ENCODE measurements at places on chromosomes 2 and 18. TPM values are rescaled to one million over a fixed set of nuclear protein-coding genes. Genes with fewer than 3 reads are reported as not detected.

DNA sequence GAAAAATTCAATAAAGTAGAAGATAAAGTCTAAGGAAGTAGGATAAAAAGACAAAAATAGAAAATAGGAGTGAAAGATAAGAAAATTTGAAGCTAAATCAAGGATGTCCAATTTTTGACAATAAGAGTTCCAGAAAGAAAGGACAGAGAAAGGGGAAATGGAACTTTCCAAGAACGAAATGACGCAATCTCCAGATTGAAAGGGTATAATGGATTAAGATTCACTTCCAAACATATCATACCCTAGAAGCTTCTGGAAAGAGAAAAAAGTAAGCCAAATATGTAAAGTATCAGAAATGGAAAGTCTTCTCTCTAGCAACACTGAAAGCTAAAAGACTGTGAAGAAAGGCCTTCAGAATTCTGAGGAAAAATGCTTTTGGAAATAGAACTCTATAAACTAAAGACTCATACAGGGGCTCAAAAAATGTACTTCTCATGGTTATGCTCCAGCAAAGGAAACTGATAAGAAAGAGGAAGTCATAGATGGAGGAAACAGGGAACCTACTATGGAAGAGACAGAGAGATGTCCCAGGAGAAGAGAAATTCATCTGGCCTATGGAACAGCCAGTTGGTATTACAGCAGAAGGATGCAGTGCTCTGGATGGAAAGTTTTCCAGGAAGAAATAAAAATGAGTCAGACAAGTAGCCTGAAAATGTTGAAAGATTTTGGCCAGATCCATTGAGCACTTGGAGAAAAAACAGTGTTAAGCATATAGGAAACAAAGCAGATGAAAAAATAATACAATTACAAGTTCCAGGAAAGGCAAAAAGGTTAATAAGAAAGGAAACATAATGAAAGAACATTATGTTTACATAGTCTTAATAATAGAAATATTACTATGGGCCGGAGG is 20.1 kb downstream of the CASP8 start:
- no peak overlapping the region for H3K4me3 ChIP-seq
- H3K4me1 ChIP-seq, result no peaks in the 10 kb centered on the region
- DNase-seq, result no peak

DNA sequence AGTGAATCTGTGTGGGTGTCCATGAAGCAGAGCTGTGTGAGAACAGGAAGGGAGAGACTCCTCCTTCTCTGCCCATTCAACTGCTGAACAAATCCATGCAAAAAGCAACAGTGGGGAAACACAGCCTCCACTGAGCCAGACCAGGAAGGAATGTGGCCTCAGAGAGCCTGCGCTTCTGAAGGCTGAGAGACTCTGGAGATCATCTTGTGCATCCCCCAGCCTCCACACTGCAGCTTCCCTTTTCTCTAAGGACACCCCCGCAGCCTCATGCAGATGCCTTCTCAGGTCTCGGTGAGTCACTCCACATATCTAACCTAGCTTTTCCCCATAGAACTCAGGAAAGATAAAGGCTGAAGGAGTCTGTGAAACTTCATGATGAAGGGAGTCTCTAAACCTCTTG is 402.9 kb downstream of the TNS1 start:
- peaks cover 5% of the 10 kb centered on the region for H3K4me1 ChIP-seq
- no peak for DNase-seq
- H3K4me3 ChIP-seq, result no peak overlapping the region
- H3K36me3 ChIP-seq, result no peaks in the 10 kb centered on the region
- H3K27me3 ChIP-seq, result peaks cover 17% of the 10 kb centered on the region
- H3K27ac ChIP-seq, result no peak overlapping the region

DNA sequence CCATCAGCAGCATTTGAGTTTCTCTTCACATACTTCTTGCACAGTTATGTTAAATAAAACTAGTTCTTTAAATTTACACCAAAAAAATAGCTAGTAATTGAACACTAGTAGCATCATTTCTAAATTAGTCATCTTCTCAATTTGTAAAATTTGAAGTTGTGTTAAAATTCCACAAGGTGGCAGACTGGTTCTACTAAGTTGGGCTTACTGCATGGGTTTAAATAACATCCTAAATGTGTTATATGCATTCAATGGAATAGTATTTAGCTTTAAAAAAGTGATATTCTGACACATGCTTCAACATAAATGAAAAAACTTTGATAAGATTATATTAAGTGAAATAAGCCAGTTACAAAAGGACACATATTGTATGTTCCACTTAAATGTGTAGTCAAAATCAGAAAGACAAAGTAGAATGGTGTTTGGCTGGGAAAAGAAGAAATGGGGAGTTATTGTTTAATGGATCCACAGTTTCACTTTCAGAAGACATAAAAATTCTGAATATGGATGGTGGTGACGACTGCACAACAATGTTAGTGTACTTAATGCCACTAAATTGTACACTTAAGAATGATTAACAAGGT is 28.7 kb upstream of the RPRD1A start:
- peak; percentile 65 for DNase-seq
- no peak overlapping the region for H3K27ac ChIP-seq
- H3K27me3 ChIP-seq, result no peaks in the 10 kb centered on the region
- no peaks in the 10 kb centered on the region for H3K36me3 ChIP-seq
- no peaks in the 10 kb centered on the region for H3K4me1 ChIP-seq
- H3K4me3 ChIP-seq, result no peak overlapping the region

DNA sequence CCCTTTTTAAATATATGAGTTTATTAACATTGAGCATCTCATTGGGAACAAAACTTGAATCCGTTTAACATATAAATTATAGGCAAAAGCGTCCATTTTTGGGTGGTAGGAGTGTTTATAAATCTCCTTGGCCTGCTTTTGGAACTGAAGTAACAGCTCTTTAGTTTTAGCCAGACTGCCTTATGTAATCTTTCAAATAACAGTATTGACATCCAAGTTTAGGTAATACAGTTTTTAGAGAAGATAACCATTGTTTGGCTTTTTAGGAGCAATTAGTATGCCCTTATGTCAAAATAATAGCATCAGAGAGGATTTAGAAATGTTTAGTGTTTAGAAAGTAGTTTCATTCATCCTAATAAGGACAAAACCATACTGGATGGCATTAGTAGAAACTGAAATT is 361.9 kb downstream of the ARHGAP15 start:
- no peaks in the 10 kb centered on the region for H3K27me3 ChIP-seq
- no peak overlapping the region for H3K27ac ChIP-seq
- no peaks in the 10 kb centered on the region for H3K36me3 ChIP-seq
- no peak for DNase-seq
- no peak overlapping the region for H3K4me3 ChIP-seq

DNA sequence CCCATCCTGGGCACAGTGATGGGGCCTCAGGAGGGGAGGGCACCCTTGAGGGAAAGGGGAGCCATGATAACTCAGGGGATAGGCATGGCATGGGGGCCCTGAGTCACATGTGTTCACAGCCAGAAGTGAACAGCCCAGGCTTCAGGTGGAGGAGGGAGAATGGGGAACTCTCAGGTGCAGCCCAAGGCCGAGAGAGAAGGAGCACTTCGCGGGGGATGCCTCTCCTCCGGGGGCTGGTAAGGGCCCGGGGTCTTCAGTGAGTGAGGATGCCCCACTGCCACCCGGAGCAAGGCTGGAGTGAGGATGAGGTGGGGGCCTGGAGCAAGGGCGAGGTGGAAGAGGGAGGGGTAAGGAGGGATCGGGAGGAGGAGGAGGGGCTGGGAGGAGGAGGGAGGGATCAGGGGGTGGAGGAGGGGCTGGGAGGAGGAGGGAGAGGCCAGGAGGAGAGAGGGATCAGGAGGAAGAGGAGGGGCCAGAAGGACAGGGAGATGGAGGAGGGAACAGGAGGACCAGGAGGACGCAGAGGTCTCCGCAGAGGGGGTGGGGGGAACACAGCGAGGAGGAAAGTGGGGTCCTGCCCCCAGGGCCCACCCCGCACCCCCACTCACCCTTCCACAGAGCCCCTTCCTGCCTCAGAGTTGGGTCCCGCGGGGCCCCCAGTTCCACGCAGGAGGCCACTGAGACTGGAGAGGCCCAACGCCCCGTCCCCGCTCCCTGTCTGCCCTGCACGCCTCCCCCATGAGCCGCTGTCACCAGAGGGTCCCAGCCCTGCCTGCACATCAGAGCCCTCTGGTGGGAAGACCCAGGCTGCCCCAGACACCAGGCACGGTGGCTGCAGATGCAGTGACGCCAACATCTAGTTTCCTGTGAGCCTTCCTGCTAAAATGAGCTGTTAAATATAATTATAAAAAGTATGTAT is 42.8 kb downstream of the RAMP1 start:
- H3K4me1 ChIP-seq, result peaks cover 6% of the 10 kb centered on the region
- H3K36me3 ChIP-seq, result no peaks in the 10 kb centered on the region
- H3K27ac ChIP-seq, result no peak overlapping the region
- H3K27me3 ChIP-seq, result no peaks in the 10 kb centered on the region

The RAB6D gene
- total RNA-seq, result not detected

DNA sequence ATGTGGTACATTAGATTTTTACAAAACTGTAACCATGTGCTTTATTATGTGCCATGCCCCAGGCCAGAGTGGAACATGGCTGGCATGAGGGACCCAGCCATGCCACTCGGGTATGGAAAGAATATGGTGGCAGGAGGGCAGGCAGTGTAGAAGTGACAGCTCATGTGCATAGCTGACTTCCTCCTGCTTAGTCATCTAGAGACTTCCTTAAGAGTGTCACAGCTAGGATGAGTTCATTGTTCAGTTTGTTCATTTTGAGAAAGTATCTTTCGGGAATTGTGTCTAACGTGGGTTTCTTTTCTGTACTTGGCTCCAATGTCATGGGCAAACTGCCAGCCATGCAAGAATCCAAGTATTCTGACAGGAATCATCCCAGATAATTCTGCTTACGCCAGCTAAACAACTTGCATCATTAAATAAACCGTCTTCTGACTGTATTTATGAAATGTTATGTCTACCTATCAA is 94.3 kb upstream of the ITGB6 start:
- H3K27me3 ChIP-seq, result no peaks in the 10 kb centered on the region
- H3K36me3 ChIP-seq, result peaks cover 5% of the 10 kb centered on the region
- no peak overlapping the region for H3K27ac ChIP-seq
- H3K4me3 ChIP-seq, result no peak overlapping the region
- DNase-seq, result no peak

DNA sequence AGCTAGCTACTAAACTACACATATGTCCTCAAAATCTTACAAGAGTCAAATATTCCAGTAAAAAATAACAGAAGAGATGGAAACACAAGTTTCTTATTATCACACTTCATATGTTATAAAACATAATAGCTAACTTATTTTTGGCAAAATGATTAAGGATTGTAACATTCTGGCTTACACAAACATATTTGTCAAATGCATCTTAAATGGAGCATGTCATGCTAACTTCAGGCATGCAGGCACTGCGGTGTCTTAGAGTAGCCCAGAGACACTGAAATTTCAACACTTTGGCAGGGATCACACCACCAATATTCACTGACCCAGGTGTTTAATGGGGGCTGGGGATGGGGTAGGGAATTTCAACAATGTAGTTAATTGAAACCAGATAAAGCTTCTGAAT is 51.6 kb downstream of the LDAH start:
- no peaks in the 10 kb centered on the region for H3K27me3 ChIP-seq
- no peak for DNase-seq
- H3K36me3 ChIP-seq, result no peaks in the 10 kb centered on the region
- H3K27ac ChIP-seq, result no peak overlapping the region

The FN1 gene
- total RNA-seq, result 2,058 TPM

The KCNF1 gene
- 0.32 TPM for total RNA-seq

DNA sequence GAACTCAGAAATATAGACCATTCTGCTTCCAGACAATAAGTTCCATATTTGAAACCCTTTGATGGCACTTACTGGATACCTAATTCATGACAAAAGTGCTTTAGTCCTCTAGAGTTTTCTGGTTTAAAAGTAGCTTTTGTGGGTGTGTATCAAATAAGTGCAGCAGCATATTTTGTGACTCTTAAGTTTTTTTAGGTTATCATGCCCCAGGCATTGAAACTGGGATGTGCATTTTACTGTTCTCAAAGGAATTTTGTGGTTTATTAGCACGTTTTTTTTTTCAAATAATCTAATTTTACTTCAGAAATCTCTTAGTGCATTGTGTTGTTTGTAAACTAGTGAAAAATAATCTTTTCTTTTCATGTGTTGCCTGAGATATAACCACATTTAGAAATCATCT is 1.5 kb downstream of the XRCC5 start:
- no peaks in the 10 kb centered on the region for H3K27me3 ChIP-seq
- peak overlapping the region; percentile 87 for H3K27ac ChIP-seq
- H3K36me3 ChIP-seq, result peaks cover 43% of the 10 kb centered on the region
- H3K4me1 ChIP-seq, result peaks cover 35% of the 10 kb centered on the region

DNA sequence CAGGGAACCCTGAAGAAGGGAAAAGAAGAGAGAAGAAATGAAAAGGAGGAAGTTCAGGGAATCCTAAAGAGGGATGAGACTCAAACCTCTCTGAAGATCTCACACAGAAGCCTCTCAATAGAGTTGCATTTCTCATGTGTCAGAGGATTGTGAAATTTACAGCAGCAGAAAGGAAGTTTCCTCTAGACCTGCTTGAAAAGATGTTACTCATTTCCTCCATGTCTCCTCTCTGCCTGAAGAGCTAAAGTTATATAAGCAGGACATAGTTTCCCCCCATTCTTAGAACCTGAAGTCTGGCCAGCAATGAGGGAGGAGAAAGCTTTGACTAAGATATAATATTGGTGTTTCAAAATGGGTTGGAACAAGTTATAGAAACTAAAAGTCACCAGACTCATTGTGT is 1155.6 kb downstream of the LRP1B start:
- H3K36me3 ChIP-seq, result no peaks in the 10 kb centered on the region
- no peaks in the 10 kb centered on the region for H3K4me1 ChIP-seq
- H3K27ac ChIP-seq, result no peak overlapping the region

The SERPINB2 gene
- total RNA-seq, result 1.7 TPM

The CYP1B1 gene
- total RNA-seq, result 0.92 TPM

The GALNT13 gene
- not detected for total RNA-seq

DNA sequence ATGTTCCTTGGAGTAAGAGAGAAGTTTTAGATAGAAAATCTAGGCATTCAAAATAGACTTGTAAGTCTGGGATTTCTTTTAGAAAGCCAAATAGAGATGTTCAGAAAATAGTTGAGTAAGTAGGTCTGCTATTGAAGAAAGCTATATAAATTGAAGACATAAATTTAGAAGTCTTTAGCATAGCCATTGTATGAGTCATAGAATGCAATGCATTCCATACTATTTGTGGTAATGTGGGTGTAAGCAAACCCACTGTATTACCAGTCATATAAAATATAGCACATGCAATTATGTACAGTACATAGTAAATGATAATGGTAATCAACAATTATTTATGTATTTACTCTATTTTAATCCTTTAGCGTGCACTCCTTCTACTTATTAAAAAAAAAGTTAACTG is 14.1 kb downstream of the MC4R start:
- no peak overlapping the region for H3K27ac ChIP-seq
- no peaks in the 10 kb centered on the region for H3K4me1 ChIP-seq
- H3K4me3 ChIP-seq, result no peak overlapping the region

GRCh38 chr2:85611217-85611704 is 605 bp downstream of the C2orf68 start:
- peak overlapping the region; percentile 67 for H3K27ac ChIP-seq
- H3K4me3 ChIP-seq, result peak overlapping the region; percentile 65
- H3K4me1 ChIP-seq, result peaks cover 7% of the 10 kb centered on the region

DNA sequence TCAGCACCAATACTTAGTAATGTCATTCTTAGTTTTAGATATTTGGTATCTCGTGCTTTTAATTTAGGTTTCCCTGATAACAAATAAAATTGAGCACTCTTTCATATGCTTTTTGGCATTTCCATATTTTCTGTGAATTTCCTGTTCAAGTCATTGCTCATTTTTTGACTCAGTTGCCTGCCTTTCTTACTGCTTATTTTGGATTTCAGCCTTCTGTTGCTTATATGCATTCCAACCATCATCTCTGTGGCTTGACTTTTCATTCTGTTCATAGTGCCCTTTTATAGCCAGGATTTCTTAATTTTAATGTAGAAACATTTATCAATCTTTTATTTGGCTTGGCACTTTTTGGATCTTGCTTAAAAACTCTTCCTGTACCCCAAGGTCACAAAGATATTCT is 14.5 kb upstream of the KIF3C start:
- H3K27me3 ChIP-seq, result no peaks in the 10 kb centered on the region
- H3K36me3 ChIP-seq, result no peaks in the 10 kb centered on the region
- no peak overlapping the region for H3K27ac ChIP-seq
- no peak overlapping the region for H3K4me3 ChIP-seq
- DNase-seq, result no peak

Measured in A673 (cell line).